ENCODE measurements at places on chromosomes 1 and 21.

DNA sequence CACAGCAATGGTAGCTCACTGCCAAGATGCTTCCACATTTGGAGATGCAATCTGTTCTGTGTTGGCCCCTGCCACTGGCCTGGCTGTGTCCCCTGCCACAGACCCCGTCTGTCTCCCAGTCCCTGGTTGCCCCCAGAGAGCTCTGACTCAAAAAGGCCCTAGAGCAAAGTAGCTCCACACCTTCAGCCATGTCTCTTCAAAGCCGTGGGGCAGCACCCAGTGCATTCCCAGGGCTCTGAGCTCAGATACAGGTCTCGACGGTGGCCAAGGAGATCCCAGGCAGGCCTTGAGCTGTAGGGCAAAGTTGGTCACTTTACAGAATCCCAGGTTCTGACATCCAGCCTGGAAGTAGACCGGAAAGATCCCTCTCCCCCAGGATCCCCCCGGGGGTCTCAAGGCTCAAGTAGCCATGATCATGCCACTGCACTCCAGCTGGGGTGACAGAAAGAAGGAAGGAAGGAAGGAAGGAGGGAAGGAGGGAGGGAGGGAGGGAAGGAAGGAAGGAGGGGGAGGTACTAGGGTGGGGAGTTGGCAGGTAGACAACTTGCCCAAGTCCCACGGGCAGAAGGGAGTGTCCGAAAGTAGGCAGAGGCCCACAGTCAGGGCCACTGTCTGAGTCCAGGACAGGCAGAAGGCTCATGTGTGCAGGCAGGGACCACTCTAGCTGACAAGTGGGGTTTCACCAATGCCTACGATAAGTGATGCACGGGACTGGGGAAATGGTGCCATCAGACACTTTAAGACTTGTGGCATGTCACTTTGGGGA, 4.8 kb upstream of the ARF1 start:
- no peak for DNase-seq

DNA sequence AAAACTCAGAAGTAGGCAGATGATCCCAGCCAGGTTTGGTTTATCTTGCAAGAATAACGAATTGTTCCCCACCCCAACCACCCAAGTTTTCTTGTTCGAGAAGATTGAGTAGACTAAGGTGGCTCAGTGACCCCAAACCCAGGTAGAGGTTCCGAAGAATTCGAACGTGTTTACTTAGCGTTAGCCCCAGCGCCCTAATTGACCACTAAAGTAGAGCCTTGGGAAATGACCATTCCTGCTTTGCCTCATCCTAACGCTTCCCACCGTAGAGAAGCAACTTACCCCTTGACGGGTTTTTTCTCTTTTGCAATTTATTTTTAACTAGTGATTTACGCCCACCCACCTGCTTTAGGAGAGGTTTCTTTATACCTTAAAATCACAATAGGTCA, 870 bp downstream of the FBXO28 start:
- no peak for DNase-seq

DNA sequence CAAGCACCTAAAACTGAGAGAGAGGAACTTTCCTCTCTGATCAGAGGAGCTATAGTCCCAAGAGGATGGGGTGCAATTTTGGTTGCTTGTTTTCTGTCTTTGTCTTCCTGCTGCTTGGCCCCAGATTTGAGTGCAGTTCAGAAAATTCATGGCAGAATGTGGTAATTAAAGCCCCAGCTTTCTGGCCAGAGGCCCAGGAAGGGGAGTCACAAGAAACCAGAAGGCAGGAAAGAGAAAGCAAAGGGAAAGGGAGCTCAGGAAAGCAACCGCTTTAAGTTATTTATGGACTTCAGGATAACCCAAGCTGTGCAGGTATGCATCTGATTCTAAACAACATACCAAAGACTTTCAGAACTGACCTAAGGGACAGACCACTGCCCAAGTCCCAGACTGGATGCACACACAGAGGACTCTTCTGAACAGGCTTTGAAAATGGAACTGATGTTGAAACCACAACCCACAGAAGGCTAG, 88.8 kb downstream of the ST3GAL3 start:
- DNase-seq, result no peak

DNA sequence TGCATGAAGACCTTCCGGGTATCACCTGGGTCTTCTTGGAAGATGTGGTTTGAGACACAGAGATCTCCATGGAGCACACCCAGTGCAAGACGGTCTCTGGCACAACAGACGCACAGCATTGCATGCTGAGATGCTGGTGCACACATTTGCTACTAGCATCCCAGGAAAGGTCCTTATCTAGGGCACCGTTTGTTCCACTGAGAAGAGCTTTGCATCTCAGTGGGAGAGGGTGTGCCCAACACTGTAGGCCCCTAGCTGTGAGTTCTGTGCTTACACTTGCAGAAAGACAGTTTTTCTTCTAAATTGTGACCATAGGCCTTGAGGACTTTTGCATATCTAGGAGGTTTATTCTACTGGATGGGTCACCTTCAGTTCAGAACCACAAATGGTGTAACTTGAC, 554.1 kb downstream of the MATN1 start:
- DNase-seq, result no peak

GRCh38 chr1:18093193-18093592, 14.4 kb upstream of the IGSF21 start:
- no peak for DNase-seq

GRCh38 chr1:66383168-66383567, 150.8 kb upstream of the SGIP1 start:
- no peak for DNase-seq

DNA sequence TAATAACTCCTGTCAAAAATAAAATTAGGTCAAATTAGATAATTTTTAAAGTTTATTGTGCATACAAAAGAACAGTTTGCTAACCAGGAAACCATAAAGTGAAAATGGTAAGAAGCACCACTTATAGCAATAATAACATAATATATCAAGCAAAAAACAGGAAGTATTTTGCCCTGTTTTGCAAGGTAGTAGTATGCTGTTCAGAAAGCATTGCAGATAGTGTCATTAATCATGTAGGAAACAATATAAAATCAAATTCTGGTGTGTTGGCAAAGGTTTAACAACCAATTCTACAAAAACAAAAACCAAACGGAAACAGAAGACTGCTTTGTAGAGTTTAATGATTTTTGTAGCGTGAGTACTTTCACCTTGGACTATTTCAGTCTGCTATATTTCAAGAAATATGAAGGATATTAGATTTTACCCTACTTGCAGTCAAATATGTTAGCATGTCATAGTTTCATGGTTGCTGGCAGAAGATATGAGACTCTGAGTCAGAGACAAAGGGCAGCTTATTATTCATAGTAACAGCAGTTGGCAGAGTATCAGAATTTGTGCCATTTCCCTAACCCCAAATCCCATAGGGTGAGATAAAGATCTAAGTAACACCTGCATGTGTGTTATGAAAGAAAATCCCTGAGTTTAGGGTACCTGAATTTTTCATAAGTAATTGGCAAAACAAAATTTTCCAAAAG, 729.0 kb upstream of the BRINP3 start:
- DNase-seq, result no peak

DNA sequence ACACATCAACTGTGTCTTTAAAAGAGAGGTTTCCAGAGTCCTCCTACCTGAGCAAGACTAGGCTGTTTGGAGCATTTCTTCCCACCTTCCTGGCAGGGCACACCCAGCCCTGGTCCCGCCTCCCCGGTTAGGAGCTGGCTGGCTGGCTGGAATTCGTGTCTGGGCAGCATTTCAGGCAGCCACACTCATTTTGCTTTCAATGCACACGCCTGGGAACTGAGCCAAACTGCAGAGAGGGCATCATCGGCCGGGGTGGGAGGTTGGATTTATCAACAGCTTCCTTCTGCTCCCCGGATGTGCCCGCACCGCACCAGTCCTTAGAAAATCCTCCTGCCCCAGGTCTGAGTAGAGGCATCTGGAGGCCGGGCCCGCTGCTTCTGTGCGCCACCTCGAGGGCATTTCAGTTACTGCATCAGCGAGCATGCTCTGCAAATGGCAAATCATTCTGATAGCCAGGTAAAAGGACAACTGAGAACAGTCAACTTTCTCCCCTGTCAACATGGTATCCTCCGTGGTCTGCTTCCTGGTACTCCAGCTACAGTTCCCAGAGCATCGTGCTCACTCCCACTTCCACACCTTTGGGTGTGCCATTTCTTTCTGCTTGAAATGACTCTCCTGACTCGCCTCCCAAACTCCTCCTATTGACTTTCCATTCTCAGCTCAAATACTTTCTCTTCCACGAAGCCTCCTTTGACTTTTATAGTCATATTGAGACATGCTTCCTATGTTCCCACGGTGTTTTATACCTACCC, 20.6 kb downstream of the TCEA3 start:
- peak; percentile 84 for DNase-seq

DNA sequence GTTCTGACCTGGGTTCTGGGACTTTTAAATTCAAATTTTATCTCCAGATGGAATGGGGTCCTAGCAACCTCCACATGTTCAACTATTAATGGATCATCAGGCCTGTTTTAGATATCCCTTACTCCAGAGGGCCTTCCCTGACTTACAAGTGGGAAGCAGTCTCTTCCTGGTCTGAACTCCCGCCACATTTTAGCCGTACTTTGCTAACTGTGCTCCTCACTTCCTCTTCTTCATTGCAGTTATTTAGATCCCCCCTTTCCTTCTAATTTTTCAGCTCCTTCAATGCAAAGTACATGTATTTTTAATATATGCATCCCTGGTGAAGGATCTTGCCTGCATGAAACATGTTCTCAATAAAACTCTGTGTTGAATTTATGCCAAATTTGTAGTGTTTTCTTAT, 3.7 kb downstream of the CD1A start:
- DNase-seq, result no peak

DNA sequence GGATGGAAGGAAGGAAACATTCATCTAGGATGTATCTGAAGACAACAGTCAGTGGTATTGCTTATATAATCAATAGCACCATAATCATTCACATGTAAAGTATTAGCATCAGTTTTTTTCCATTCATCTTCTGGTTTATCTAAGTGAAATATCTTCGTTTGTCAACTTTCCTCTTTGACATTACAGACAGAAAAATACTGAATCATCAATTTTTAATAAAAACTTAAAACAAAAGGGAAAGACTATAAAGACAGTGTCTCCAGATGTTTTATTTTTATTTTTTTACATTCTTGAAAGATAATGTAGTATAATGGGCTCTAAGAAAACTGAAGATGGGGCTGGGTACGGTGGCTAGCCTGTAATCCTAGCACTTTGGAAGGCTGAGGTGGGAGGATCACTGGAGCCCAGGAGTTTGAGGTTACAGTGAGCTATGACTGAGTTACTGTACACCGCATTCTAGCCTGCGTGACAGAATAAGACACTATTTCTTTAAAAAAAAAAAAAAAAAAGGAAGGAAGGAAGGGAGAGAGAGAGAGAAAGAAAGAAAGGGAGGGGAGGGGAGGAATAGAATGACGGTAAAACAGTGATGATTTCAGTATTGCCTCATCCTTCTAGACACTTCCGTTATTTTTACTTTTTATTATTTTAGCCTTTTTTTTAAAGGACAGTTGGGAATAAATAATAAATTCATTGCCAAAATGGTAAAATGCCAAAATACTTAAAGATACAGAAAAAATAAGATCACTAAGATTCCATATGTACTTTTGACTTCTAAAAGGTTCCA, 89.5 kb downstream of the NRIP1 start:
- DNase-seq, result no peak

All from germinal center (tissue), 1 donor.